Jurkat, Clone E6-1 (cell line): ENCODE measurements at places on chromosomes 4 and X.

GRCh38 chr4:171646984-171647383 lies 166.2 kb upstream of the GALNTL6 start:
- no peak for DNase-seq

GRCh38 chrX:21813612-21814368 lies 25.6 kb upstream of the MBTPS2 start:
- DNase-seq: no peak

DNA sequence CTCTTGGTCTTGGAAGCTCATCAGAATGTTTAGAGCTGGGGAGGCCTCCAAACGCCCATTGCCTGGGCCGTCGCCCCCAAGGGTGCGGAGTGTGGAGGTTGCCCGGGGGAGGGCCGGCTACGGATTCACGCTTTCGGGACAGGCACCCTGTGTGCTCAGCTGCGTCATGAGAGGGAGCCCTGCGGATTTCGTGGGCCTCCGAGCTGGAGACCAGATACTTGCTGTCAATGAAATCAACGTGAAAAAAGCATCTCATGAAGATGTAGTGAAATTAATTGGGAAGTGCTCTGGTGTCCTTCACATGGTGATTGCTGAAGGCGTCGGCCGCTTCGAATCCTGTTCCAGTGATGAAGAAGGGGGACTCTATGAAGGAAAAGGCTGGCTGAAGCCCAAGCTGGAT lies 23.3 kb downstream of the RGS12 start:
- DNase-seq: no peak

DNA sequence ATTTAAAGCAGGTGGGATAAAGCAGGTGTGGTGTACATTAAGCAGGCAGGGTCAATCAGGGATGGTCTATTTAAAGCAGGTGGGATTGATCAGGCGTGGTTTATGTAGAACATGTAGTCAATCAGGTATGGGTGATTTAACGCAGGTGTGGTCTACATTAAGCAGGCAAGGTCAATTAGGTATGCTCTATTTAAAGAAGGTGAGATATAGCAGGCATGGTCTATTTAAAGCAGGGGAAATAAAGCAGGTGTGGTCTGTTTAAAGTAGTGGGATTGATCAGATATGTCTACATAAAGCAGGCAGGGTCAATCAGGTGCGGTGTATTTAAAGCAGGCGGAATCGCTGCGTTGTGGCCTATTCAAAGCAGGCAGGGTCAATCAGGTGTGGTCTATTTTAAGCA lies 88.6 kb upstream of the MXRA5 start:
- no peak for DNase-seq

GRCh38 chr4:23899565-23899964 lies 9.7 kb upstream of the PPARGC1A start:
- DNase-seq: no peak

- peak; percentile 67 for DNase-seq
These were observed at the start of gene USP11 for GRCh38 chrX:47232803-47233332. TSS of gene USP11 (plus strand) at chrX:47233009. CDS start at chrX:47233044, 35 bp downstream.

GRCh38 chr4:38424151-38424871 lies 239.7 kb upstream of the KLF3 start:
- DNase-seq: no peak

DNA sequence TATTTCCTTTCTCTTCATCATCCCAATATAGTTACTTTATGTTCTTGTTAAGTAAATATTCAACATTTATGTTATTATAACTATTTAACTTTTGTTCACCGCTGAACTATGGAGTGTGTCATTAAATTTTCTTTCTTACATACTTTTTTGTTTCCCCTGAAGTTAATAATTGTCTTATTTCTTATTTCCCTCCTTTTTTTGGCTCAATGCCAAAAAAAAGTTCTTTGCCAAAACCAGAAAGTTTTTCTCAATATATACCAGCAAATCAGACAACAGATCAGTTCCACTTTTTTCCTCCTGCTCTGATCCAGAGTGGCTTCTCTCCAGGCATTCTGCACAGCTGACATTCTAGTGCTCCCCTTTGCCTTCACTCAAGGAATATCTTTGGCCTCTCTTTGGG lies 187.0 kb upstream of the PPARGC1A start:
- no peak for DNase-seq

- no peak for DNase-seq
These were observed 116.8 kb upstream of the ZCCHC13 start for GRCh38 chrX:74187211-74187610.

DNA sequence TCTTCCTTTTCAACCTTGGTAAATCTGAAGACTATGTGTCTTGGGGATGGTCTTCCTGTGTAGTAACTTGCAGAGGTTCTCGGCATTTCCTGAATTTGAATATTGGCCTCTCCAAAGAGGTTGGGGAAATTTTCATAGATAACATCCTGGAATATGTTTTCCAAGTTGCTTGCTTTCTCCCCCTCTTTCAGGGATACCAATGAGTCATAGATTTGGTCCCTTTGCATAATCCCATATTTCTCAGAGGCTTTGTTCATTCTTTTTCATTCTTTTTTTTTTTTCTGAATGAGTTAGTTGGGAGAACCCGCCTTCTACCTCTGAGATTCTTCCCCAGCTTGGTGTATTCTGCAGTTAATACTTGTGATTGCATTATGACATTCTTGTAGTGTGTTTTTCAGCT lies 549.2 kb upstream of the AMOT start:
- no peak for DNase-seq

DNA sequence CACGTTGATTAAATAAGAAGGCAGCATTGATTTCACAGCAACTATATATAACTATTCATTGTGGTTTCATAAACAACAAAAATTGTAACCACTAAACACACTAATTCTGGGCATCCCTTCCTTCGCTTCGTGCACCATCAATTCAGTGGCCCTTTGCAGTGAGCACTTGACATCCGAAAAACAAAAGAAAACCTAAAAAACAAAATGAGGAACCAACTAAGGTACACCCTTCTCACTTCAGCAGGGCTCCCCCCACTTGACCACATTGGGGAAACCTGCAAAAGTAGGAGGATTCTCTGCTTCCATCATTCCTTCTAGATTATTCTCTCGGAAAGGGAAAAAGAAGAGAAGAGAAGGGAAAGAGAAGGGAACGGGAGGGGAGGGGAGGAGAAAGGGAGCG lies 28.3 kb downstream of the NBDY start:
- DNase-seq: no peak

- DNase-seq: no peak
These were observed 2.1 kb upstream of the NSG1 start for GRCh38 chr4:4384837-4385236.

GRCh38 chr4:5571646-5572045 lies 136.7 kb downstream of the EVC2 start:
- no peak for DNase-seq

- DNase-seq: no peak
These were observed 39.9 kb downstream of the PDS5A start for GRCh38 chr4:39937683-39938268.

DNA sequence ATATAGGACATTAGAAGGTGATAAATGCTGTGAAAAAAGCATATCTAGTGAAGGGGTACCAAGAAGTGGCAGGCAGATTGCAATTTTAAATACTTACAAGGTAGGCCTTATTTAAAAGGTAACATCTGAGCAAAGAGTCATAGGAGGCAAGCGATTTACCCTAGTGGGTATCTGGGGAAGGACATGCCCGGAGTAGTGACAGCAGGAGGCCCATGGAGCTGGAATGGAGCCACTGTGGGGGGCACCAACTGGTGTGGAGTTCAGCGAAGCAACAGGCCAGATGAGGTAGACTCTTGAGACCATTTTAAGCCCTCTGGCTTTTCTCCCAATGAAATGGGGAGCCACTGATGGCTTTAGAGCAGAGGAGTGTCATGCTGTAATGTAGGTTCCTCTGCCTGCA lies 37.3 kb downstream of the SEC24D start:
- no peak for DNase-seq

- no peak for DNase-seq
These were observed 128.6 kb downstream of the CHIC2 start for GRCh38 chr4:53935780-53936179.

DNA sequence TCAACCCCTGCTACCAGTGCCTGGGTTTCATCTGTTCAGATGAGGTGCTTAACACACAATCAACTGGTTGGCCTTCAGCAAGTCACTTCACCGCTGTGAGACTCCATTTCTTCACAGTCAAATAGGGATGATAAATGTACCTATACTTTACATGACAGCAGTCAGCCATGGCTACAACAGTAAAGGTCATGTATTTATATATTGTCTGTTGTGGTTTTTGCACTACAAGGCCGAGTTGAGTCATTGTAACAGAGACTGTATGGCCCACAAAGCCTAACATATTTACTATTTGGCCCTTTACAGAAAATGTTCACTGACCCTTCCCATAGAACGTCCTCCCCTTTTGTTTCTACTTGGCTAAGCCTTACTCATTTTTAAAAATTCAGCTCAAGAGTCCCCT lies 404.6 kb upstream of the F9 start:
- DNase-seq: no peak

DNA sequence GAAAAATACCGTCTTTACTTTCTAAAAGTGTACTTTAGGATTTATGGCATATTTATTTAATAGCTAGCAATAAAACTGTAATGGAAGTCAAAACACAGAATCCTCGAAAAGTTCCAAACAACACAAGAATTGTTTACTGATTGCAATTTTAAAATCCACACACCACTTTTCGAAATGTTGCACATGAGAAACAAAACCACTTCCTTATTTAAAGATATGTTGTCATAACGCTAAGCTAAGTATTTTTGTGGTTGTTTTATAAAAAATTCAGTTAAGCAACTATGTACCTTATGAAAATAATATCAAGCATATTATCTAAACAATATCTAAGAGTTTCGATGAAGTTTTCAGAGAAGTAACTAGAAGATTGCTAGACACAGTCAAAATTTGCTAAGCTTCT lies 344 bp downstream of the TMPRSS11D start:
- no peak for DNase-seq

DNA sequence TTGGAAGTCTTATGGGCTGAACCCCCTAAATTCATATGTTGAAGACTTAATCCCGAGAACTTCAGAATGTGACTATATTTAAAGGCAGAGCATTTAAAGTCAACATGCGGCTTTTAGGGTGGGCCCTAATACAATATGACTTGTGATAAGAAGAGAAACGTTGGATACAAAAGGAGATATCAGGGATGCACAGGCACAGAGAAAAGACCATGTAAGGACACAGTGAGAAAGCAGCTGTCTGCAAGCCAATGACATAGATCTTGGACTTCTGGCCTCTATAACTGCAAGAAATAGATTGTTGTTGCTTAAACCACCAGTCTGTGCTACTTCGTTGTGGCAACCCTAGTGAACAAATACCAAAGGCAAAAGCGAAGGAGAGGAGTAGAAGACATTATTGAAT lies 42.2 kb downstream of the GABRG1 start:
- DNase-seq: no peak

- no peak for DNase-seq
These were observed 27.0 kb downstream of the SLC10A6 start for GRCh38 chr4:86822136-86822535.

GRCh38 chr4:56448301-56448700 lies 12.2 kb downstream of the PAICS start:
- no peak for DNase-seq

GRCh38 chr4:101678180-101678579 lies 112.3 kb upstream of the BANK1 start:
- no peak for DNase-seq

DNA sequence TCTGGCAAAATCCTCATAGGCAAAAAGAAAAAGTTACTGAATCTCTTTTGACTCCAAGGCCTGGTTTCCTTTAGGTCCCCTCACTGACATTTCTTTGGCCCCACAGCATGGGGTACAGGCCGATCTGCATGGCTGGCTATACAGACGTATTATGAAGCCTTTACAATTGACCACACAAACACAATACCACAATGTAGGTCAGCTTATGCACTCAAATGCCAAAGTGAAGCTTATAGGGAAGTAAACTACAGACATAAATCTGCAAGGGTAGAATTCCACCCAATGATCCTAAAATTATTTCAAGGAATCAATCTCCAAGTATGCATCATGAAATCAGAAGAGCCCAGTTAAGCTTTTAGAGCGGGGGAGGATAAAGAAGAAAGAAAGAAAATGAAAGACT lies 20.7 kb downstream of the STX18 start:
- no peak for DNase-seq

GRCh38 chr4:3736290-3736689 lies 29.9 kb upstream of the ADRA2C start:
- no peak for DNase-seq

GRCh38 chr4:88211473-88212252 lies 53.2 kb upstream of the ABCG2 start:
- DNase-seq: peak; percentile 35

GRCh38 chr4:89305028-89305427 lies 2.6 kb downstream of the GPRIN3 start:
- no peak for DNase-seq

DNA sequence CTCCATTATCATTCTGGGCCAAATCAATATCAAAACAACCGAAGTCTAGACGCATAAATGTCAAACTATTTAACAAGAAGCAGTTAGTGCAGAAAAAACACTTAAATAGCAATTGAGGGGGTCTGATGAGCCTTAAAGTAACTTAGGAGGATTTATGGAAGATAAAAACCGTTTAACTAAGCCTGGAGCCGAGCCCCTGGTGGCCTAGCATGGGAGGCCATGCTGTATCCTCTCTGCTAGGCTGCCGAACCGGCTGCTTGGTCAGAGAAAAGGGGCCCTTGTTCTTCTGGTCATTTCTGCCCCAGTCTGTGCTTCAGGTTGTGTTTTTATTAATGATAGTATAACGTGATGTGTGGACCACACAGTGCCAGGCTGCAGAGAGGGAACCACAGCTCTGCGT lies 72.4 kb downstream of the CPZ start:
- DNase-seq: no peak

- no peak for DNase-seq
These were observed 33.8 kb downstream of the OTUD6A start for GRCh38 chrX:70096052-70096451.

- peak; percentile 75 for DNase-seq
These were observed 104.5 kb upstream of the GATB start for GRCh38 chr4:151865312-151865711.

GRCh38 chr4:159148441-159148840 lies 45.6 kb downstream of the RAPGEF2 start:
- DNase-seq: no peak

GRCh38 chr4:108744307-108744706 lies 18.5 kb downstream of the ETNPPL start:
- no peak for DNase-seq
